ENCODE measurements at places on chromosomes 13 and 19.

- no peak for DNase-seq
These were observed 17.1 kb upstream of the CLC start for GRCh38 chr19:39754971-39755370.

- DNase-seq = no peak
These were observed 23.1 kb downstream of the KLF2 start for GRCh38 chr19:16347706-16348105.

DNA sequence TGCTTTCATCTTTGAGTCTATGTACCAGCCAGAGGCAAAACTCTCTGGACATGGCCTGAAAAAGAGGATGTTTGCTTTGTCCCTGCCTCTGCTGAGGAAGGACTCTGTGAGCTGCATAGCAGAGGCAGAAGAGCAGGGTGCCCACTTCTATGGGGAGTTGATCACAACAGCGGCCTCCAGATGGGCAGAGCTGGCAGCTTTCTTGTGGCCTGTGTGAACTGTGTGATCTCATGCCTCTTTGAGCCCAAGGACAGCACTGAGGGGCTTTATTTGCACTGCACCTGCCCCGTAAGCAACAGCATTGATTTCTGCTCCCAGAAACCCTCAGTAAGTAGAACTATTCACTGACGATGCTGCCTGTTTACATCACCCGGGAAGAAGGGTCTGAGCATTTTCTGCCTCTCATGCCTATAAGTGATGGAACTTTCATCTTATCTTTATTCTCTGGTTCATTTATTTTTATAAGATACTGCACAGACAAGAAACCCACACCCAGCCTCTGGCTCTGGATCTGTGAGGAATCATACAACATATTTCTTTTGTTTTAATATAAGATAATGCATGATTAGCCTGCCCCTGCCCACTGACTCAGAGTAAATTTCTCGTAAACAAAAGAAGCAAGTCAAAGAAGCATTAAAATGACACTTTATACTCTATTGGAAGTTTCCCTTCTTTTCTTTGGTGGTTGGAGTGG lies 244.2 kb upstream of the SOX21 start:
- DNase-seq = no peak

- DNase-seq = no peak
These were observed 7.1 kb downstream of the DNASE2 start for GRCh38 chr19:12873891-12874745.

DNA sequence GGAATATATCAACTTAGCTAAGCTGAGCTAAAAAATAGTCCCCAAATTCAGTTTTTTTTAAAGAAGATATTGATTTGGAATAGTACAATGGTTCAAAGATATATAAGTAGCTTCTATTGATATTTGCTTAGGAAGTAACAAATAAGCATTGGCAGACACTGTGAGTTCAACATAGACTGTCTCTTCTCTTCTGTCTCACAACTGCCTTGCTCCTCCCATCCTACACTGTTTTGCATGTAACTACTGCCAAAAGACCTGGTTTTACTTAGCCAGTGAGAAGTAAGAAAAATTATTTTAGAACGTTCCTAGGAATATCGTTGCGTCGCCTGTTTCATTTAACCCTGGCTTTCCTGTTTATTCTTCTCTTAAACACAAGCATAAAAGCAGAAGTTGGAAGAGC lies 859.0 kb upstream of the SPRY2 start:
- DNase-seq = no peak

GRCh38 chr13:21050288-21051197 lies 10.8 kb downstream of the LATS2 start:
- peak; percentile 15 for DNase-seq

- no peak for DNase-seq
These were observed 919 bp downstream of the VAV1 start for GRCh38 chr19:6773323-6773931.

DNA sequence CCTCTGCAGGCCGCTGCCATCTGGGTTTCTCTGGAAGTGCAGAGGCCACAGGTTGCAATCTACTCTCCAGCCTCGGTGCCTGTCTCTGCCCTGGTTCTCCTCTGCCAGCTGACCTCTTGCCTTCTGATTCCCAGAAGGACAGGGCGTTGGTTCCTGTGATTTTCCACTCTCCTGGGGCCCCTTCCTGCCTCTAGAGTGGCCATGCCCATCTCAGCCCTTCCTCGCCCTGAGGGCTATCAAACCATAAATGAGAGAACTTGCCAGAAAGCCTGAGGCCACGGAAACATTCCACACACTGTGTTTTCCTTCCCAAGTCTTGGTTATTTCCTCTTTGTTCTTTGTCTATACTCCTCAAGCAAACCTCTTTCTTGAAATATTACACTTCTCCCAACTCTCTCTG lies 146.2 kb downstream of the SHISA2 start:
- no peak for DNase-seq

- no peak for DNase-seq
These were observed 111.9 kb downstream of the DIAPH3 start for GRCh38 chr13:60051754-60052285.

Measured in epithelial cell of esophagus (primary cell).